Amniotic stem cell (primary cell): ENCODE measurements at places on chromosomes 5 and 9.

DNA sequence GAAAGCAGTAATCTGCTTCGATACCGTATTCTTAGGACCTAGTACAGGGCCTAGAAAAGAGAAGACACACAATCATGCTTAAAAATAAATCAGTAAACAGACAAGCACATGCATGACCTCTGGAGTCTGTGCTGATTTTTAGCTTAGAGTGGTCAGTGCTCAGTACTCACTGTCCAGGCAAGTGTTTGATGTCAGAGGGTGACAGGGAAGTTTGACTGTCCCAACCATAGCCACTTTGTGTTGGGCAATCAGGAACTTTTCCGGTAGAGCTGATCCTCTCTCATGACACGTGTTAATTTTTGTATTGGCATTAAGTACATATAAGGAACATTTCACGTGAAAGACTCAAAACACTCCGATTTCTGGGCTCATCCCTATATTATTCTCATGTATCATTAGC lies 464.7 kb upstream of the KLF4 start:
- no peak for DNase-seq

GRCh38 chr5:43581398-43581797 lies 21.6 kb upstream of the NNT start:
- no peak for DNase-seq

DNA sequence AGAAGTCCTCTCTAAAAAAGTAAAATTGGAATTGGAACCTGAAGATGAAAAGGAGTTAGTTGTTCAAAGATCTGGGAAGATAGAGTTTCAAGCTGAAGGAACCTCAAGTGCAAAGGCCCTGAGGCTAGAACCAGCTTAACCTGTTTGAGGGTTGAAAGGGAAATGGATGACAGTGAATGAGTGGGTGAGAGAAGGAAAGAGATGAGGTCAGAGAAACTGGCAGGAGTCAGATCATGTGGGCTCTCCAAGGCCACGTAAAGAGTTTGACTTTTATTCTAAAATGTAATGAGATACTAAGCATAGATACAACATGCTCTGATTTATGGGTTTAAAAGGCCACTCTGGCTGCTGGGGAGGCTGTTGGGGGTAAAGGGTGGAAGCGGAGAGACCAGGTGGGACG lies 2.5 kb upstream of the RAD23B start:
- no peak for DNase-seq

GRCh38 chr5:61416420-61416819 lies 84.4 kb downstream of the ZSWIM6 start:
- no peak for DNase-seq

- no peak for DNase-seq
These were observed 30.0 kb upstream of the GRIA1 start for GRCh38 chr5:153460421-153460820.

GRCh38 chr9:82571540-82571939 lies 491.4 kb downstream of the RASEF start:
- no peak for DNase-seq

GRCh38 chr5:114857941-114858551 lies 311.7 kb downstream of the TRIM36 start:
- DNase-seq = no peak

DNA sequence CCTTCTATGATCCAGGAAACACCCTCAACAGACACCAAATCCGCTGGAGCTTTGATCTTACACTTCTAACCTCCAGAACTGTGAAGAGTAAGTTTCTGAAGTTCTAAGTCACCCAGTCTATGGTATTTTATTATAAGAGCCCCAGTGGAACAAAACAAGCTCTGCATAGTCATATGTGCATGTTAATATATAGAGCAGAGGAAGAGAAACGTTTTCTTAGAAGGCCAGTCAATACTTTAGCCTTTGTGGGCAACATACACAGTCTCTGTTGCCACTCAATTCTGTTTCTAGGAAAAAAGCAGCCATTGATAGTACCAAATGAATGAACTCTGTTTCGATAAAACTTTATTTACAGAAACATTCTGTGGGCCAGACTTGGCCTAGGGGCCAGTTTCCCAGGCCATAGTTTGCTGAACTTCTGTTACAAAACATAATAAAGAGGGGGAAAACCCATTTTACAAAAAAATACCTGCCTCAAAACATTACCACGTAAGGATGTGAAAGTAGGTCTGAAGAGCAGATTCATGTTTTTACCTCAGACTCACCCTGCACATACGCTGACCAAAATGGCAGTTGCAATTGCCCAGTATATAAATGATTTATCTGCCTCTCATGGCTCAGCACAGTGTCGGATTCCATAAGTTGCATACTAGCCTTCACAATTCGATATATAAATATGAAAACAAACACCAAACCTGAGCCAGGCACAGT lies 350.5 kb downstream of the SLIT3 start:
- DNase-seq = no peak

DNA sequence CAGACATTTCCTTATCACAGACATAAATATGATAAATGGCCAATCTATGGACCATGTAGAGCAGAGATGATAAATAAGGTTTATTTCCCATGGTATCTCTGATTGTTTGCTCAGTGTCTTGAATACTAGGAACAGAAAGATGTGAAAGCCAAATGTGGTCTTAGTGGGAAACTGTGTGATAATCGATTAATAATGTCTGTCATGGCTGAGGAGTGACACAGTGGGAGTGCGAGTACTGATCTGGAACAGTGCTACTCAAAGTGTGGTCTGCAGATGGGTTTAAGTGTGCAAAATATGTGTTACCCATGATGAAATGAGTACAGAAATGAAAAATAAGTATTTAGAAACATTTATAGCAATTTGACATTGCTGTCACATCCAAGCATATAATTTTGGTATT lies 92.5 kb downstream of the PTTG1 start:
- no peak for DNase-seq

- DNase-seq = no peak
These were observed 97.4 kb upstream of the CLINT1 start for GRCh38 chr5:157956271-157956885.

DNA sequence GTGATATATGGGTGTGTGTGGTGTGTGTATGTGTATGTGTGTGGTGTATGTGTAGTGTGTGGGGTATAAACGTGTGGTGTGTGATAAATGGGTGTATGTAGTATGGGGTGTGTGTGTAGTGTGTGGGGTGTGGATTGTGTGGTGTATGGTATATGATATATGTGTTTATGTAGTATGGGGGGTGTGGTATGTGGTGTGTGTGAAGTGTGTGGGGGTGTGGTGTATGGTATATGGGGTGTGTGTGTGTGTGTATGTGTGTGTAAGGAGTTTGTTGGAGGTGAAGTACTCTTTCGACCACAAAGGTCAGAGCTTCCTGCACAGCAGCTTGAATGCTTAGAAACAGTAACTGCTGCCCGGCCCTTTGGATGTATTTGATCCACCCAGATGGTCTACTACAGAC lies 145.2 kb upstream of the IQGAP2 start:
- no peak for DNase-seq

GRCh38 chr9:99725852-99726251 lies 95.8 kb upstream of the NR4A3 start:
- DNase-seq = no peak

- no peak for DNase-seq
These were observed 2.2 kb downstream of the NXNL2 start for GRCh38 chr9:88536951-88537760.

DNA sequence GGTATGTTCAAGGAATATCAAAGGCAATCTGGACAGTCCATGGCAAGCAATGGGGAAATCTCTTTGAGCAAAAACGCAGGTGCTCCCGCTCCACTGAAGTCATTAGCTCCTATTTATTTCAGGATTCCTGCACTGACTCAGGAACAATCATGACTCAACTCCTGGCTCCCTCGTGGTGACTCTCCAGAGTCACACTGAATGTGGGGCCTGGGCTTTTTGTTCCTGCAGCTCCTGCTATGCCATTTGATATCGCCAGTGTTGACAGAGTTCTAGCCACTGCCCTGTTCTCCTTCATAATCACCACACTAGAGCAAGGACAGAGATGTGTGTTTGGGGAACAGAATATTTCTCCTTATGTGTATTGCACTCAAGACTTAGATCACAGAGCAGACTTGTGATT lies 187.2 kb upstream of the ZNF462 start:
- DNase-seq = no peak

- DNase-seq = peak; percentile 74
These were observed 109.3 kb downstream of the DAPK1 start for GRCh38 chr9:87606841-87607521.

DNA sequence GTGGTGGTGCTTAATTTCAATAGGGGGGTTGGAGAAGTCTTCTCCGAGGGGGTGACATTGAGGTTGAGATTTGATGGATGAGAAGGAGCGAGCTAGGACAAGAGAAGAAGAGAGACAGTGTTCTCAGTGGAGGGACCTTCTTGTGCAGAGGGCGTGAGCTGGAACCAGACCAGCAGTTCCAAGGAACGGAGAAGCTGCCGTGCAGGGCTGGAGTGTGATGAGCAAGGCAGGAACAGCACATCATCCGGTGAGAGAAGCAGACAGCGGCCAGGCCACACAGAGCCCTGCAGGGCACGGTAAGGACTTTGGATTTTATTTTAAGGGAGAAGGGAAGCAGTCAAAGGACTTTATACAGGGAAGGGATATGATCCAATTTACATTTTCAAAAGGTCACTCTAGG lies 206.9 kb downstream of the MELK start:
- DNase-seq = no peak

- DNase-seq = no peak
These were observed 63.9 kb upstream of the TNFAIP8 start for GRCh38 chr5:119291877-119292276.

DNA sequence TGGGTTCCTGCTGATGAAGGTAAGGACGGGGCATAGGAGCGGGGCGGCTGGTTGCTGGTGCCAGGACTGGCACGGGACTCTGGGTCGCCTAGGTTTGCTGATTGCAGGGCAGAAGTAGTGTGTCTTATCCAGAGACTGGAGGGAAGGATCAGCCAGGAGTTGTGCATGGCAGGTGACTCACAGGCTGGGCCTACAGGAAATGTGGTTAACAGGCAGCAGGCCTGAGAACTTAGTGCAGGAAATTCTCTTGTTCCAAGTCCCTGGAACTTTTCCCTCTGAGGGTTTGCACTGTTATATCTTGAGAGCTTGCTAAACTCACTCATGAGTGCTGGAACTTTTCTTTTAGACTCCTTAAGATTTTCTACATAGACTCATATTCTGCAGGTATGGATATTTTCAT lies 95.1 kb downstream of the ANXA2R start:
- peak; percentile 90 for DNase-seq

DNA sequence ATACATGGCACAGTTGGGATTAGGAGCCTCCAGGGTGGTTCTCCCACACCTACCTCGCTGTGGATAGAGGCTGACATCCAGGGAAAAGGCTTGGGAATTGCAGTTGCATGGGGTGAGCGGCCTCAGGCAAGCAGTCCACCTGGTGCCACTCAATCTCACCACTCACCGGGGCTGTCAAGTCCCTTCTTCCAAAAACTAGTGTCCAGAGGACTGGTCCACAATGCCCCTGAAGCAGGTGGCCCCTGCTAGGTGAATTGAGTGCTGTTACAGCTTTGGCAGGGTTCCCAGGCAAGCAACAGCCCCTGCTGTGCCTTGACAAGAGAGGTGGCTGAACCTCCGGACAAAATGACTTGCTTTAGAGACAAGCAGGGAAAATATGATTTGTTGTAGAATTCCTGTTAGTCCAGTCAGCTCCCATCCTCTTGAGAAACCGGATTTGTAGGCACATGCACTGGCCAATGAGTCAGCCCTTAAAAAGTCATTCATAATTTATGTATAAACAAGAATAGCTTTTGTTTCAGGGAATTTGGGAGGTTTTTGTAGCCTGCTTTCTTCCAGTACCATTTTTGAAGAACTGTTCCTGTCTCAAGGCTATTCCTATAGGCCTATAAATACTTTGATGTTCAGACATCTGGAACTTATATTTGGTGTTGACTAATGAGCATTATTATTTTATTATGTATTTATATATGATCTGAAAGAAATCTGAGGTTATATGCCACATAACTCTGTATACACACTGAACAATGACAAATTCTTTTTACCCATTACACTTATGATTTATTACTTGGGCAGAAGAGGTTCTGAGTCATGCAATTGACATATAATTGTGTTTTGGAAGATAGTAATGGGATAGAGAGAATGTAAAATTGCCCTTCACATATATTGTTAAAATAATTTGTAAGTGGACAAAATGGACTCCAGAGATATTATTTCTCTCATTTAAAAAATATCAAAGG lies 411.1 kb downstream of the ACTL7B start:
- DNase-seq = peak; percentile 82

GRCh38 chr5:143446535-143447226 lies 43.2 kb upstream of the NR3C1 start:
- no peak for DNase-seq

GRCh38 chr9:136947955-136948510 lies 3.0 kb downstream of the C8G start:
- DNase-seq = no peak

DNA sequence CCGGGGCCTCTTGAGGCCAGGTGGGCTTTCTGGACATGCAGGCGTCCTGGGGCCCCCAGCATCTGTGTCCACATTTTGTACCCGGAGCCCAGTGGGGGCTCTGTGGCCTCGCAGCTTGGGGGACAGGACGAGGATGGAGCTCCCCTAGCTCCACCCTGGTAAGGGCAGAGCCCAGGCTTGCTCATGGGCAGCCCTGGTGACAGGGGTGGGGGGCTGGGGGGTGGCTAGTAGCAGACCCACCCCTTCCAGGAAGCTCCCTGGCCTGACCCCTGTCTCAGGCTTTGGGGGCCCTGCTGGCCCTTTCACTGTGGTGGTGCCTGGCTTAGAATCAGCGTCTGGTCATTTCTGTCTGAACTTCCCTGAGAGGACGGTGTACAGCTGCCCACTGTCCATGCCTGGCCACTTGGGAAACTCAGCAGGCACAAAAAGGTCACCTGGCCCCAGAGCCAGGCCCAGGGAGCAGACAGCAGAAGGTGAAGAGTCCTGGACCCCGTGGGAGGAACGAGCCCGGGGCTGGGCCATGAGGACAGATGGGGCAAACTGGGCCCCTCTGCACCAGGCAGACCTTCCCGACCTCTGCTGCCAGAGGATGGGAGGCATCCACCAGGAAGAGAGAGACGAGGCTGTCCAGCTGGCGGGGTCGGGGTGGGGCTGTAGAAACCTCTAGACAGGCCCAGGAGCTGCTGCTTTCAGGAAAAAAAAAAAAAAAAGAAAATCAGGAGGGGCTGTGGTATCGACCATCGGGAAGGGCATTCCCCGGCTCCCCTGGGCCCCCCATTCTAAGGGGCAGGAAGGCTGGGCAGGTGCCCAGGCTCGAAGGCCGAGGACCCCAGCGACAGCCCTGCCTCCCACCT lies 52.8 kb downstream of the EXD3 start:
- DNase-seq = no peak

DNA sequence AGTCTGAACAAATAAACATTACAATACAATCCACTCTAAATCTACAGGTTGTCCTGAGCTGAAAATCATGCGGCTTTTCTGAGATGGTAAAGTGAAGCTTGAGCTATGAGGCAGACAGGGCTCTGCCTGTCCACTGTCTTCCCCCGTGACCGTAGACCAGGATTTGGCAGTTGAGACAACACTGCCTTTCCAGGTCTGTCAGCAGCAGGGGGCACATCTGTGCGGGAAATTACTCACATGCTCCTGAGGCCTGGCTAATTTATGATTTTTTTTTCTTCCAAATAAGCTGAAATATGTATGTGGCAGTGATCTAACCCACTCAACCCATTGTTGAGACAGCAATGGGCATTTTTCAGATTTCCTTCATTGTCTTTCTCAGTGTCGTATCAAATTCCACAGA lies 307.9 kb downstream of the FBXL7 start:
- DNase-seq = no peak

- DNase-seq = no peak
These were observed 837.7 kb upstream of the ZNF608 start for GRCh38 chr5:125584140-125584520.

GRCh38 chr5:131706281-131706680 lies 71.3 kb upstream of the RAPGEF6 start:
- no peak for DNase-seq

GRCh38 chr9:130333712-130334062 lies 68.1 kb downstream of the HMCN2 start:
- no peak for DNase-seq

- no peak for DNase-seq
These were observed 66.2 kb downstream of the IZUMO3 start for GRCh38 chr9:24479361-24480059.
